ENCODE measurements at places on chromosomes 4 and X.
A peak's percentile ranks its signal among the peaks of the same experiment; 100 is the strongest.

GRCh38 chrX:5780821-5781220, 447.8 kb downstream of the NLGN4X start:
- DNase-seq = no peak

- no peak for DNase-seq
These were observed 97.0 kb upstream of the PTPN13 start for GRCh38 chr4:86497131-86497530.

- no peak for DNase-seq
These were observed 215.2 kb downstream of the ANTXR2 start for GRCh38 chr4:79857811-79858210.

GRCh38 chr4:188552741-188553275, 413.6 kb downstream of the TRIML1 start:
- DNase-seq = no peak

GRCh38 chrX:20989361-20989760, 384.9 kb upstream of the CNKSR2 start:
- DNase-seq = no peak

- DNase-seq = no peak
These were observed 11.8 kb downstream of the RASL11B start for GRCh38 chr4:52873861-52874343.

- no peak for DNase-seq
These were observed 24.2 kb downstream of the FGFBP1 start for GRCh38 chr4:15914291-15914690.

- DNase-seq = no peak
These were observed 3.6 kb upstream of the NXT2 start for GRCh38 chrX:109533005-109533404.

DNA sequence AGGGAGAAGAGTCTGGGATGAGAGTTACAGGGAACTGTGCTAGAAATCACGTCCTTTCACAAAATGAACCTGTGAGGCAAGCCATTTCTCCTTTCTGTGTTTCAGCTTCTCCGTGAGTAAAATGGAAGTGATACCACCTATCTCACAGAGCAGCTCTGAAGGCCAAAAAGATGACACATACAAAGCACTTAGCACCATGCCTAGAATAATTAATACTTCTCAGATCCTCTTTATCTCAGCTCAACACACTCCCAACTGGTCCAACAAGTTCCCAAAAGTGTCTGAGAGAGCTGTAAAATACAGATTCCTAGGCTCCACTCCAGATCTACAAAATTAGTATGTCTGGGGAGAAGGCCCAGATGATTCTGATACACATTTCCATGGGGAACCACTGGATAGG, 38.3 kb downstream of the LHFPL1 start:
- no peak for DNase-seq

- no peak for DNase-seq
These were observed 627.8 kb upstream of the SLIT2 start for GRCh38 chr4:19623866-19624265.

- DNase-seq = peak; percentile 27
These were observed 6.7 kb upstream of the HSD17B10 start for GRCh38 chrX:53440621-53441517.

GRCh38 chrX:133185119-133185518, 33.0 kb downstream of the TFDP3 start:
- no peak for DNase-seq

DNA sequence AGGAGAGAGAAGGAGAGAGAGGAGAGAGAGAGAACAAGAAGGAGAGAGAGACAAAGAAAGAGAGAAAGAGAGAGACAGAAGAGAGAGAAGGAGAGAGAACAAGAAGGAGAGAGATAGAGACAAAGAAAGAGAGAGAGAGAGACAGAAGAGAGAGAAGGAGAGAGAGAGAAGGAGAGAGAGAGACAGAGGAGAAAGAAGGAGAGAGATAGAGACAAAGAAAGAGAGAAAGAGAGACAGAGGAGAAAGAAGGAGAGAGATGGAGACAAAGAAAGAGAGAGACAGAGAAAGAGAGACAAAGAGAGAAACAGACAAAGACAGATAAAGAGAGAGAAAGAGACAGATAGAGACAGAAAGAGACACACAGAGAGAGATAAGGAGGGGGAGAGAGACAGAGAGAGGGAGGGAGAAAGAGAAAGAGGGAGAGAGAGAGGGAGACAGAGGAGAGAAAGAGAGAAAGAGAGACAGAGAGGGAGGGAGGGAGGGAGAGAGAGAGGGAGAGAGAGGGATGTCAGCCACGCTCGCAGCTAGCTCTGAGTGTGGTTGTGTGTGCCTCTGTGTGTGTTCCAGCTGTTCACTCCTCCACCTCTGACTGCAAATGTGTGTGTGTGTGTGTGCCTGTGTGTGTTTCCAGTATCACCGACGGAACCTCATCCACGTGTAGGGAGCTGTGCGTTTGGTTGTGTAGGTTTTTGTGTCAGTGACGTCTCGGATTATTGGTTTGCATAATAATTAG, 105.8 kb downstream of the CRLF2 start:
- no peak for DNase-seq

- DNase-seq = no peak
These were observed 16.9 kb upstream of the MED28 start for GRCh38 chr4:17597517-17597916.

- no peak for DNase-seq
These were observed 104.3 kb upstream of the GK2 start for GRCh38 chr4:79512363-79512762.

- DNase-seq = no peak
These were observed 263.5 kb downstream of the PABPC4L start for GRCh38 chr4:133938061-133938460.

DNA sequence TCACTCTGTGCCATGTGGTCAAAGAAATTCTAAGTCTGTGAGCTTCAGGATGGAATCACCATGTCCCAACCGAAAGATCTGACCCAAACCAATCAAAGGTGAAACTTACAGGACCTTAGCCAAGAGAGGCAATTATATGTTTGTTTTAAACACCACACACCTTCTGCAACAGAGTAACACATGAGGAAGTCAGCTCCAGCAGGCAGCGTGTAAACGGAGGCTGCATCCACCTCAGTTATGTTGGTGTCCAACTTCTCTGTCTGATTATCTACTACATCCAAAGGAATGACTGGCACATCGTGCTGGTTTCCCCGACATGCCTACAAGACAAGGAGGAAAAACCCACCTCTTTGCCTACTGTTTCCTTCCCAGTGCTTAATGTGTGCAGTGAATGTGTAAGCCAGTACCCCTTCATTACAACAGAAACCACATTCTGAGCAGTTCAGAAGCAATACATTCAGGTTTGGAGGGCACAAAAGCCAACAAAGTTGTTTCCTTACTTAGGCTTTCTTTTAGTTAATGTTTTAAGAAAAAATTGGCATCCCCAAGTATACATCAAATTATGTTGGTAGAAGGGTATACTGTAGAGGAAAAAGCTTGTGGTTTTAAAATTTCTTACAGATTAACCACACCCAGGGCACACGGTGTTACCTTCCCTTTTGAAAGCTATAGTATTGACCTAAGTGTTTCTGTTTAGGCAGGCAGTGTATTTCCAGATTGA, 12.4 kb downstream of the CASP6 start:
- peak; percentile 32 for DNase-seq

- no peak for DNase-seq
These were observed 69.1 kb upstream of the PLAC1 start for GRCh38 chrX:134727363-134727762.

DNA sequence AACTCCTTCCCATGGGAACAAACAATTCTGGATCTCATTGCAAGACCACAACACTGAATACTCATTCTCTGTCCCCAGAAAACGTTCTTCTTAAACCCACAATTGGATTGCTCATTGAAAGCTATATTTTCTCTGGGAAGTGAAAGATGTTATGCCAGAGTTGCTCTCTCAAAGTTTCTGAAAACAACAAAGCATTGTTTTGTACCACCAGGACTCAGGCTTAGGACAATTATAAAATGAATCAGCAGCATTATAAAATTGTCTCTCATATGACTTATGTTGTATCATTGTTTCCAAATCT, 26.5 kb downstream of the TFDP3 start:
- DNase-seq = no peak

- DNase-seq = no peak
These were observed 66.7 kb upstream of the NOCT start for GRCh38 chr4:138948918-138949317.

GRCh38 chr4:81589262-81589661, 117.6 kb upstream of the RASGEF1B start:
- DNase-seq = no peak

GRCh38 chr4:158133551-158133950, 39.3 kb downstream of the GASK1B start:
- DNase-seq = no peak

DNA sequence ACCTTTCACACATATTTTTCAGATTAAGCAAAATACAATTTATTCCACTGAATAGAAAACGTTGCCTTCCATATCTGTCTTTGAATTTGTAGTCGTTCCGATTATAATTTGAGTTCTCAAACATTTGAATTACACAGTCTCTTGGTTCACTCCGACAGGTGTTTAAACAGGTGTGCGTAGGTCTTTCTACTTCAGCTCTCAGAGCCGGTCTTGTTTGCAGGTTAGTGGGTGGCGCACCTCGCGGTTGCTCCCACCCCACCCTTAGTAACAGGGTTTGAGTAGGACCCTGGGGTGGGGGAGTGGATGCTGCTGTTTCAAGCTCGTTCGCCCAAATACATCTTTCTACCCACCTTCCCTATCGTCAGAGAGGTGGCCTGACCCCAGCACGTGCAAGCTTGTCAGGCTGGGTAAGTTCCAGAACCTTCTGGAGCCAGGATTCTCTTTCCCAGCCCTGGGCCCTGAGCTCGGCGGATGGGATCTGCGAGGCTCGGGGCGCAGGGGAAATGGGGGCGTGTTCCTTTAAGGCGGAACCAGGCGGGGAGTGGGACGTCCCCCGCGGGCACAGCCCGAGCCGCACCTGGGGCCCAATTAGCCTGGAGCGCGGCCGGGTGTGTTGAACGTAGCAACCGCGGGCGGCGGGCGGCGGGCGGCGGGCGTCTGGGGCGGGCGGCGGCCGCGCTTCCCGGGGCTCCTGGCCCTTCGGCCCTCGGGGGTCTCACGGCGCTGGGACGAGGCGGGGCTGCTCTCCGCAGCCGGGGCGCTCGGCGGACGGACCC, at the start of gene FAM149A:
Gene FAM149A (plus strand): TSS at position 591 of the 776 bp plus-strand sequence.
- peak; percentile 27 for DNase-seq

GRCh38 chrX:100695302-100695701, 36.6 kb downstream of the SYTL4 start:
- no peak for DNase-seq

GRCh38 chrX:45783002-45783401, 582.3 kb upstream of the DIPK2B start:
- no peak for DNase-seq

- DNase-seq = no peak
These were observed 135.1 kb downstream of the ARHGAP6 start for GRCh38 chrX:11530621-11531020.

DNA sequence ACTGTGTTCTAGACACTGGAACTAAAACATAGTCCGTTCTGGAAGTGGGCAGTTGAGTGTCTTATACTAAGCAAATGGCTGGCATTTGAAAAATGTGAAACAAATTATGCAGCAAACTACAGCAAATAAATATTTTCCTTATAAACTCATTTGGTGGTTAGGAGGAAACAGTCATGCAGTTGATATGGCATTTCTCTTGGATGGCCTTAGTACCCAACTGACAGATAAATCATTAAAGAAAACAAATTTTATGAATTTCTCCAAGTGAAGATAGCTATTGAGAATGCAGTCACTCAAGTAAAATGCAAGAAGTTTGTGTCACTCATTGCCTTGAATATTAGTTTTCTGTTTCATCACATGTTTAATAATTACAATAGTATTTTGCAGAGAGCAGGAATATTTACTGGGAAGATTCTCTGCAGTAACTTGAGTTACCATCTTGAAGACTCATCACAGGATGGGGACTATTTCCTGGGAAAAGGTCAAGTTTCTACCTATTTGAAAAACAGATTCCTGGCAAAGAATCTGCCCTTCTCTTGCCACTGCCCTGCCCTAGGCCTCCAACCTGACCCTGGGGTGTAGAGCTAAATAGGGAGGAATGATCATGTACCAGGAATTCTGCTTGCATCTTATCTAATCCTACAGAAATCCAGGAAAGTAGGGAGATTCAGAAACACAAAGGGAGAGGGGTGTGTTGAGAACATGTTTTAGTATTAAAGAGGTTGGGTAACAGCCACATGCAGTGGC, 105.9 kb downstream of the SH3RF1 start:
- DNase-seq = no peak

All from CD4-positive, alpha-beta T cell treated with Interleukin-2 at 100 ng/mL for 4 hours (primary cell).